Smooth muscle cell of the brain vasculature (primary cell): ENCODE measurements at places on chromosomes 6 and 20.

DNA sequence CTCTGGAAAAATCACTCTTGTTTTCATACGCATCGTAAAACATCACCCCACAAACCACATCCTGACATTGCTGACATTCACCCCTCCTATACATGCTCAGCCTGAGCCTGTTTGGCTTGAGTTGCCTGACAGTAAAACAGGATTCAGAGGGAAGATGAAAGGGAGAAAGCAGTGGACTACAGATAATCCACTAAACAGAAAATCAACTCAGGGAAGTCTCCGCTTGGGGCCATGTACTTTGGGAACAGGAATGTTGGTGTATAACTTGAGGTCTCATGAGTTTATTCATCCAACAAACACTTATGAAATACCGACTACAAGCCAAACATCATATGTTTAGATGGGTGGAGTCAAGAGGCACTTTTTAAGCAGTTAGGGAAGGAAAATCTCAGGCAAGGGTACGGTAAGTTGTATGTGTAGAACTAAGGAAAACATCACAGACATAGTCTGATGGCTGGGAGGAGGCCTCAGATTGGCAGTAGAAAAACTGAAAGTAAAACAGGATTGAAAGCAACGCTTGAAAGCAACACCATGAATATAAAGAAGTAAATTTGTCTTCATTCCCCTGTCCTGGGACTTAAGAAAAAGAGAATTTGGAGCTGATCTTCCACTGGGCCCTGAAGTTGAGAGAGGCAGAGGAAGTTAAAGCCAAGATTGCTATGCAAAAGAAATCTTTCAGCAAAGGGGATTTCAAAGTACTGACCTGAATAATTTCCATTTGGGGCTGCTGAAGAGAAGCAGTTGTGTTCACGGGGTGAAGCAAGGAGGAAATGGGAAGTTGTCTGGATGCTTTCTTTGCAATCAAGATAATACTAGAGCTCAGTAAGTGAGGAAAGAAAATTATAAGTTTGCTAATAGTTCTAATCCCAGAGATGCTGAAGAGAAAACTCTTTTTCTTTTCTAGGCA is 28.8 kb downstream of the PDE7B start:
- DNase-seq, result peak; percentile 31

- DNase-seq, result no peak
These were observed 160.0 kb upstream of the RALGAPA2 start for GRCh38 chr20:20872428-20872827.

GRCh38 chr20:46139908-46140482 is 21.9 kb downstream of the CD40 start:
- DNase-seq, result no peak

DNA sequence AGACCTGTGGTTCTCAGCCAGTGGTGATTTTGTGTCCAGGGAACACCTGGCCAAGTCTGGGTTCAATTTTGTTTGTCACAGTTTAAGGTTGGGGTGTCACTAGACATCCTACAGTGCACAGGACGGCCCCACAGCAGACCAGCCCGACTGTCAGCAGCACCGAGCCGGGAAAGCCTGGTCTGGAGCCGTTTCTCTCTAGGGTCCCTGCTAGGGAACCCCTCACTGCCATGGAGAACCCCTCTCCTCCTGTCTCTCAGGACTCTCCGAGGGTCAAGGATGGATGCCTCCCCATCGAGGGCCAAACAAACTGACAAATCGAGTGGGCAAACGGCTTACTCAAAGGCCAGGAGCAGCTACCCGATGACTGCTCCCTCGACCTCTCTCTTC is 15.8 kb upstream of the STX16 start:
- no peak for DNase-seq

DNA sequence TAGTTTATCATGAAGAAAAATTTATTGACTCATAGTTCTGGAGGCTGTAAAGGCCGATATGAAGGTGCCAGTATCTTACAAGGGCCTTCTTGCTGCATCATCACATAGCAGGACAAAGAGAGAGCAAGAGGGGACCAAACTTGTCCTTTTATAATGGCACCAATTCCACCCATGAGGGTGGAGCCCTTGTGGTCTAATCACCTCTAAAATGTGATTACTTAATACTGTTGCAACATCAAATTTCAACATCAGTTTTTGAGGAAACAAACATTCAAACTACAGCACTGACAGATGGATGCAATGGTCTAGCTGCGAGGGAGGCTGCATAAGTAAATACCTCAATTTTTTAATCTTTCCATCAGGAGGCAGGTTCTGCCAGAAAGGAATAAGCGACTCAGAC is 76.7 kb upstream of the LAMA2 start:
- no peak for DNase-seq

- no peak for DNase-seq
These were observed 11.8 kb downstream of the THBS2 start for GRCh38 chr6:169241688-169242350.
